ENCODE measurements at places on chromosomes 16 and 17.

GRCh38 chr16:8907096-8907495 is 24.9 kb downstream of the LITAFD start:
- DNase-seq, result no peak

GRCh38 chr16:57141822-57142631 is 43.8 kb downstream of the PSME3IP1 start:
- no peak for DNase-seq

GRCh38 chr17:45431531-45432404 is 902 bp downstream of the ARHGAP27 start:
- no peak for DNase-seq

- DNase-seq, result no peak
These were observed at the start of gene IGFBP4 for GRCh38 chr17:40443196-40443987. Gene IGFBP4 (plus strand): TSS chr17:40443450. CDS start chr17:40443736, 286 bp downstream.

DNA sequence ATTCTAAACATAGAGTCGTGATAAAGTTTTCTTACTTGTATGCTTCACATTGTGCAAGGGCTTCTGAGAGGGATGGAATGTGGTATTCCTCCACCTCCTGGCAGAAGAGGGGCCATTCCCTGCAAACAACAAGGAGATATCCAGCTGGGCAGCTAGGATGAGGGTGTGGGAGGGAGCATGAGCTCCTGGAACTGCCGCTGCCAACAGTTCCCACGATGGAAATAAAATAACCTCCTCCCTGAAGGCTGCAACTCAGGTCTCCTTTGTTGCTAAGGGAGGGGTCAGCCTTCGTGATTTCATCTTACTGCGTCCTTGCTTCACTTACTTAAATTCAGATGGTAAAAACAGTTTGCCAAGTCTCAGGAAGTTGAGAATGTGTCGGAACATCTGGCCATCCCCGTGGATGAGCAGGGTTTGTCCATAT is 15.6 kb downstream of the PLEKHG4 start:
- no peak for DNase-seq

DNA sequence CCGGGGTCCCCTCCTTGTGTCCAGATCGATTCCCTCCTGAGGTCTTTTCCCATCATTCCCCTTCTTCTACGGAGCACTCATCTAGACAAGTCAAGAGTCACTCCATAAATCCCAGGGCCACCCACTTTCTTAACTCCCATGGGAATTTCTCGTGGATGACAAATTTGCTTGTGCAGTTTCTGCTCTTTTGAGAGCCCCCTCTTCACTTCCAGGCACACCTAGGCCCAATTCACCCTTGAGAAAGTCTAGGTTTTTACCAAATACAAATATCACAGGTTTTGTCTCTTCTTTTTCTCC is 522 bp upstream of the POLDIP2 start:
- DNase-seq, result no peak

GRCh38 chr17:71063127-71063526 is 893.8 kb downstream of the KCNJ2 start:
- no peak for DNase-seq

GRCh38 chr17:46191322-46192188 is 1.7 kb downstream of the KANSL1 start:
- DNase-seq, result no peak
